Activated CD4-positive, alpha-beta T cell treated with anti-CD3 and anti-CD28 coated beads, Interleukin-2, amount 50 U/mL, for 1 hour (primary cell): ENCODE measurements at places on chromosomes 6 and 20.

DNA sequence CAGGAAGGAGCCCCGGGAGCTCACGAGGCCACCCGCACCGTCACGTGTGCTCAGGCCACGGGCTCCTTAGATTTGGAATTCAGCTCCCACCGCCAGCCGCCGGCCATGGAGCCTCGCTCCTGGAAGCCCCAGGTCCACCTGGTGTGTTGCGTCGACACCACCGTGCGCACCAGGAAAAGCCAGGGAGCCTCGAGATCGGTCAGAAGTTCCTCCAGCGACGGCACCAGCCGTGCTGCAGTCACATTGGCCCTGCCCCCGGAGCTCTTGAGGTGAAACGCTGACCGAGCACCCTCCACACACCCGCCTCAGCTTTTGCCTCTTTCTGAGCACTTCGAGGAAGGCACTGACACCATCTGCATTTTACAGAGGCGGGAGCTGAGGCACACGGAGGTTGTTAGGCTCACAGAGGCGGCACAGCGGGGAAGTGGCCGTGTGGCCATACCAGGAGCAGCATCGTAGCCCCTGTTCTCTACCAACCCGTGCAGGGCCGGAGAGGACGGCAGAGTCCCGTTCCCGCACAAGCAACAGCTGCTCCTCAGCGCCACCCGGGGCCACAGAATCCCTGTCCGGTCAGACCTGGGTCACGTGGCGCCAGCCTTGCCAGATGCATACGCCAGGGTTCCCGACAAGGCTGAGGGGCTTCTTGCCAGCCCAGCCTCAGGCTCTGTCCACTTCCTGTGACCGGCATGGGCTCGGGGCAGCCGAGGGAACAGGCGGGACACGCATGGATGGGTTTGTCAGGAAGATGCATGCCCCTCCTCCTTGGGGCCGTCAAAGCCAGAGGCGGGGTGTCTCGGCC lies 7.6 kb downstream of the NKAIN4 start:
- DNase-seq: no peak

DNA sequence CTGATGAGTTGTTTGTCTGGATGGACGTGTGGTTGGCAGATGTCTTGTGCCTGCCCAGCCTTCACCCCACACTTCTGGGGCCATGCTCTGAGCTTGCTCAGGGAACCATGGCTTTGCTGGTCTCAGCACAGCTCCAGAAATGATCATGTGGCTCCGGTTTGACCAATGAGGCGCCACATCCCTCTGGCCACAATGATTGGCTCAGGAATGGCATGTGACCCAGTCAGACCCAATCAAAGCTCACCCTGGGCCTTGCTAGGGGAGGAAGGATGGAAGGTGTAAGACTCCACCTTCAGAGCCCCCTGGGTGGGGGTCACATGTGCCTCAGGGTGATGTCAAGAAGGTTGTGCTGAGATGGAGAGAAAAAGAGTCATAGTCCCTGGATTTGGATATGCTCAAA lies 281.6 kb upstream of the SULF2 start:
- DNase-seq: no peak

GRCh38 chr20:47501116-47501481 lies 588 bp upstream of the NCOA3 start:
- DNase-seq: no peak

GRCh38 chr6:88492241-88492640 lies 326.1 kb upstream of the CNR1 start:
- DNase-seq: no peak

DNA sequence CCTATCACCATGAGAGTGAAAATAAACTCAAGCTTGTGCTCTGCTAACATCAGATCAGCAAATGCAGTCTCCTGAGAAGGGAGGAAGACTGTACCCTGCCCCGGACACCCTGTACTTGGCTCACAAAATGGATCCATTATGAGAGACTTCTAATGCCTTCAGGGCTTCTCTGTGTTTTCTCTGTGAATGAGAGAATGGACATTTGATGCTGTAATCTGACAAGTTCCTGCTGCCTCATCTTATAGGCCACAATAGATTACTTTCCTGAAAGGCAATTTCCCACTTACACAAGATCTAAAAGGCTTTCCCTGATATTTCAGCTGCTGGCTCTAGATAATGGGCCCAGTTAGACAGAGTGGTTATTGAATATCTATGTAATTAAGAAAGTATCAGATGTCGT lies 117.2 kb downstream of the OTOR start:
- no peak for DNase-seq

GRCh38 chr6:35377002-35377401 lies 34.6 kb downstream of the PPARD start:
- DNase-seq: no peak

- DNase-seq: no peak
Observed at GRCh38 chr20:9535449-9535848, 21.1 kb downstream of the LAMP5 start.

GRCh38 chr6:36779227-36779626 lies 60.0 kb downstream of the CPNE5 start:
- no peak for DNase-seq

DNA sequence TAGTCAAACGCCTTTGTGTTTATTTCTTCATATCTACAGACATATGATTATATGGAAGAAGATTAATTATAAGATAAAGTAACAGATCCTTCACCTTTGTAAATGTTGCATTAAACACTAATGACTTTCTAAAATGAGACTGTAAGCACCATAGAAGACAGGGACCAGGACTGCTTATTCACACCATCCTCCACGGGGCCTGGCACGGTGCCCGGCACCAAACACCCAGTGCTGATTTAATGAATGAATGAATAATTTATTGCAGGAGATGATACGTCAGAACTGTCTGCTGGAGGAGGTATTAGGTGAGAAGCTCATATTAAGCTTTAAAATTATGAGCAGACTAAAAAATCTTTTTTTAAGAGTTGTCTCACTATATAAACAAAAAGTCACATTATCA lies 88.3 kb downstream of the SLX4IP start:
- no peak for DNase-seq
